SJSA1 (cell line): ENCODE measurements at places on chromosomes 2 and 18. TPM values are rescaled to one million over a fixed set of nuclear protein-coding genes. Genes with fewer than 3 reads are reported as not detected.

DNA sequence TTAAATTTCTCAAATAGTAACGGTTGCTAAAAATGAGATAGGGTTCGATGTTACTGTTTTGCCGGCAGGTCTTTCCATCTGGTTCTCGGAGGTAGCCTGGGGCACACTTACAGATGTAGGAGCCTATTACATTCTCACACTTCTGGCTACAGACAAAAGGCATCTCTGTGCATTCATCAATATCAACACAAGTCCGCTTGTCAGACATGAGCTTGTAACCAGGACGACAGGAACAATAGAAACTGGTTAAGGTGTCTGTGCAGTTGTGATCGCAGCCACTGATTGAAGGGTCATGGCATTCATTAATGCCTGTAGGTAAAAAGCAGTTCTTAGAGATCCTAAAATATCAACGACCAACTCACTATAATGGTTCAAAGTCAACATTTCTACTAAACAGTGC lies 116.3 kb downstream of the DHRS9 start:
- H3K4me3 ChIP-seq: no peak overlapping the region
- H3K4me1 ChIP-seq: no peaks in the 10 kb centered on the region
- no peak overlapping the region for H3K27ac ChIP-seq
- no peaks in the 10 kb centered on the region for H3K27me3 ChIP-seq
- H3K36me3 ChIP-seq: no peaks in the 10 kb centered on the region

DNA sequence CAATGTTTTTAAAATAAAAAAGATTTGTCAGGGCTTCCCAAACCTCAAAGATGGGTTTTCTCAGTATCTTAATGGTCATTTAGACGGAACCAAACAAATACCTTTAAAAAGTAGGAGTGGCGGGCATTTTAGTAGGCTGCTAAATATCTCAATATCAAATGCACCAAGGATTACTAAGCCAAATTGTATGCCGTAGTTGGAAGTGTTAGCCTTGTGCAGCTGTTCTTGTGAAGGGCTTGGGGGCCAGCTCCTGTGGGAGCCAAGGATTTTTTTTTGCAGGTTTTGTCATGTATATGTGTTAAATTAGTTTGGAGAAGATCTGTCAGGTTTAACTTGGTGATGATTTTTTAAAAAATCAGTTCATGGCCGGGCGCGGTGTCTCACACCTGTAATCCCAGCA lies 52.1 kb downstream of the ACTR2 start:
- DNase-seq: no peak
- no peak overlapping the region for H3K27ac ChIP-seq
- H3K4me1 ChIP-seq: peaks cover 16% of the 10 kb centered on the region

DNA sequence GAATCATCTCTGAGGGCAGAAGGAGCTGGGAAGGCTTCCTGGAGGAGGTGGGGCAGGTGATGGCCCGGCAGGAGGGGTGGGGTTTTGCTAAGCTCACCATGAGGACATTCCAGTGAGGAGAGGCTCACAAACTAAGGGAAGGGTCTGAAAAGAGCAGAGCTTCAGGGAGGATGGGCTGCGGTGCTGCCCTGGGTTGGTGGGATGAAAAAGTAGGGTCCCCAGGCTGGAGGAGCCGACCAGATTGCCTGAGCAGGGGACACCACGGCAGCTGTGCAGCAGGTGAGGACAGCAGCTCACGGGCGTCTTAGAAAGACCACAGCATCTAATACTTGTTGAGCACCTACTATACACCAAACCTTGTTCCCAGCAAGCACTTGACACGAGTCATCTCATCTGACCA lies 82.2 kb downstream of the DYSF start:
- H3K27me3 ChIP-seq: no peaks in the 10 kb centered on the region
- H3K4me3 ChIP-seq: no peak overlapping the region
- no peak for DNase-seq

DNA sequence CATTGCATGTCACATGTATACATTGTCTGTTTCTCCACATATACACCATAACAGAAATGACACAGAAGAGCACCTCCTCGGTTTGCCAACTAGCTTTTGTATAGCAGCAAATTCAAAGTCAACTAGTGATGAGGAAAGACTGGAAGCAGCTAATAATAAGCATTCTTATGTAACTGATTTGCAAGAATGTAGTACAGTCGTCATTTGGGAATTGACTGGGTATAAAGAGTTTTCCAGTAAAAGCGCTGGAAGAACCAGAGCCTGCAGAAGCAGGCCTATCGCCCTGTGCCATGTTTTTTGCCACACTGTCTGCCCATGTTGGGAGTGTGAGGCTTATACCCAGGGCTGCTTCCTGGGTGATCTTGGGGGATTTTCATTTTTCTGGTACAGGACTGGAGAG lies 310.6 kb downstream of the GBX2 start:
- H3K36me3 ChIP-seq: peaks cover 17% of the 10 kb centered on the region; the same call in 1 of the 2 replicates
- H3K4me1 ChIP-seq: peaks cover 3% of the 10 kb centered on the region; the same call in 1 of the 2 replicates
- DNase-seq: no peak

- no peaks in the 10 kb centered on the region for H3K27me3 ChIP-seq
- no peak overlapping the region for H3K4me3 ChIP-seq
- DNase-seq: no peak
These were observed 399.8 kb upstream of the SLC8A1 start for GRCh38 chr2:40851661-40852060.

- H3K36me3 ChIP-seq: no peaks in the 10 kb centered on the region
- no peak overlapping the region for H3K4me3 ChIP-seq
- H3K27me3 ChIP-seq: no peaks in the 10 kb centered on the region
These were observed 8.5 kb upstream of the CAVIN2 start for GRCh38 chr2:191855382-191855781.

- DNase-seq: no peak
- no peaks in the 10 kb centered on the region for H3K27me3 ChIP-seq
- H3K4me1 ChIP-seq: peaks cover 3% of the 10 kb centered on the region; the same call in 1 of the 2 replicates
- H3K36me3 ChIP-seq: no peaks in the 10 kb centered on the region
- H3K27ac ChIP-seq: no peak overlapping the region
- no peak overlapping the region for H3K4me3 ChIP-seq
These were observed 318.8 kb upstream of the NXPH2 start for GRCh38 chr2:139098961-139099360.

DNA sequence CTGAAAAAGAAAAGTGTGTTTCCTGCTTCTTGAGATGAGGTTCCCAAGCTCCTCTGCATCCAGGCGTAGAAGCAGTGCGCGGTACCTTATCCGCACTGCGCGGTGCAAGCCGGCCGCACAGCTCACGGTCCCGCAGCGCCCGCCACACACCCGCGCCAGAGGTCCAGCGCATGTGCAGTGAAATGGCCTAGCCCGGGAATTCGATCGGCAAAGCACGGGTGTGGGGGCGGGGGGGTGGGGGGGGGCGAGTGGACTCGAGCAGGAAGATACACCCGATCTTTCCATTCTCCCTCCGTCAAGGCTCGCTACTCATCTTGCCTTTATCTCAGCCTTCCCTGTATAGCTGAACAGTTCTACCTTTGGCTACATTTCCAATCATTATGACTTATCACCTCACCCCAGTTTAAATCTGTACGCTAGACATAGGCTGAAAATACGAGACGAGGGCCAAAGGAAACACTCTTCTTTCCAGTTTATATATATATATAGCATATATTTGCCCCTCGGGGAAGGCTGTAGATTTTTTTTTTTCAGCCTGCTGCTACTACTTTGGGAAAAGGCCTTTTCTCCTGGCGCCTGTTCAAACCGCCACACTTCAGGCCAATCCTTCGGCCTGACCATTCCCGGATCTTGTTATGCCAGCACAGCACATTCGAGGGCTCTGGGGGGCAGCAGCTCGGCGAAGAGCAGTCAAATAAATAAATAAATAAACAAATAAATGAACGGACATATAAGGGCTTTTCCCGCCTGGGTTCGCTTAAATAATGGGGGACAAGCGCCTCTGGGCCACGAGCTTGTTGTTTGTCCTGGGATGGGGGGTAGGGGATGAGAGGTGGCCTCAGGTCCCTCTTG lies 10.4 kb downstream of the HOXD8 start:
- H3K4me3 ChIP-seq: peak overlapping the region; percentile 53
- no peaks in the 10 kb centered on the region for H3K36me3 ChIP-seq
- H3K27me3 ChIP-seq: no peaks in the 10 kb centered on the region
- no peak for DNase-seq
- H3K27ac ChIP-seq: peak overlapping the region; percentile 67

DNA sequence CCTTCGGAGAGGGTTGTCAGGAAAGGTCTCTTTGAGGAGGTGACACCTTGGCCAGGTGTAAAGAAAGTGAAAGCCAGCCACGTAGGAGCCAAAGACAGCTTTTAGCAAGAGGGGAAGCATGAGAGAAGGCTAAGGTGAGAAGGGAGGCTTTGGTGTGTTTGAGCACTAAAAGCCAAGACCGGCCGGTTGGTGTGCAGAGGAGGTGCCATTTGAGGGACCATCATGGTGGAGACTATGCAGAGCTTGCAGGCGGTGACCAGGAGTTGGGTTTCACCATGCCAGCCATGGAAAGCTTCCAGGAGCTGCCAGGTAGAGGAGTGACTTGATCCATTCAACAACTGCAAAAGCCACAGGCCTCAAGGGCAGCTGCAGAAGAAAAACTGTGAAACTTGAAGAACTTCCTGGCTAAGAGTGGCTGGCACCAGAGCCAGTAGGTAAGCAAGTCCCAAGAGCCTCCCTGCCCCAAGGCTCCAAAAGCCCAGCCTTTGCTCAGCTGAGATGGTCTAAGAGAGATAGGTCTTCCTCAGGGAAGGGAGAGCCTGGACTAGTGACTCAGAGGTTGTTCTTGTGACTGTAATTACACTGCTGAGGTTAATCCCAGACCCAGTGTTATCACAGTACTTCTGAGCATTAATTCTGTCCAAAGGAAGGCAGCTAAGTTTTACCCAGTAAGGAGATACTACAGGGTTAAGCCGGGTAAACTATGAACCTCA lies 319.0 kb downstream of the BCL11A start:
- H3K36me3 ChIP-seq: no peaks in the 10 kb centered on the region
- no peak overlapping the region for H3K4me3 ChIP-seq
- no peak overlapping the region for H3K27ac ChIP-seq
- no peak for DNase-seq
- no peaks in the 10 kb centered on the region for H3K4me1 ChIP-seq
- no peaks in the 10 kb centered on the region for H3K27me3 ChIP-seq

- H3K36me3 ChIP-seq: no peaks in the 10 kb centered on the region
- no peak overlapping the region for H3K4me3 ChIP-seq
- H3K27me3 ChIP-seq: no peaks in the 10 kb centered on the region
These were observed 6.3 kb upstream of the CTAGE1 start for GRCh38 chr18:22423878-22424564.

GRCh38 chr2:239824046-239824694 lies 201.0 kb downstream of the NDUFA10 start:
- H3K27me3 ChIP-seq: peaks cover 9% of the 10 kb centered on the region; the same call in 1 of the 2 replicates
- no peak overlapping the region for H3K27ac ChIP-seq
- H3K4me1 ChIP-seq: no peaks in the 10 kb centered on the region
- H3K4me3 ChIP-seq: no peak overlapping the region

GRCh38 chr2:216170076-216170763 lies 61.1 kb downstream of the XRCC5 start:
- H3K4me1 ChIP-seq: no peaks in the 10 kb centered on the region
- no peak overlapping the region for H3K4me3 ChIP-seq
- no peak for DNase-seq
- H3K27ac ChIP-seq: no peak overlapping the region
- no peaks in the 10 kb centered on the region for H3K27me3 ChIP-seq

The GMCL1 gene
- total RNA-seq: 12.4 and 20.1 TPM in 2 replicates

The RAPGEF4 gene
- 0.13 and 0.47 TPM in 2 replicates for total RNA-seq

The TMEM178A gene
- total RNA-seq: 0.13 and 0.41 TPM in 2 replicates

The ST8SIA5 gene
- under 0.01 TPM in 1 of 2 replicates, not detected in the other for total RNA-seq

The SULT6B1 gene
- total RNA-seq: 0.63 TPM in 1 of 2 replicates, not detected in the other

The CD226 gene
- total RNA-seq: 0.39 TPM in 1 of 2 replicates, not detected in the other

The EFHD1 gene
- 0.66 and 1.4 TPM in 2 replicates for total RNA-seq

The MTX2 gene
- total RNA-seq: 34.1 and 34.3 TPM in 2 replicates

The DPP4 gene
- total RNA-seq: not detected in 2 replicates

The POMC gene
- total RNA-seq: not detected in 2 replicates

The PLEKHM3 gene
- 2.0 and 5.8 TPM in 2 replicates for total RNA-seq
